T-helper 1 cell (primary cell): ENCODE measurements at places on chromosomes 7 and 10.

- DNase-seq, result peak; percentile 46
These were observed 45.5 kb upstream of the TARP start for GRCh38 chr7:38318803-38319416.

GRCh38 chr7:43884209-43884608 lies 14.9 kb upstream of the MRPS24 start:
- DNase-seq, result no peak

DNA sequence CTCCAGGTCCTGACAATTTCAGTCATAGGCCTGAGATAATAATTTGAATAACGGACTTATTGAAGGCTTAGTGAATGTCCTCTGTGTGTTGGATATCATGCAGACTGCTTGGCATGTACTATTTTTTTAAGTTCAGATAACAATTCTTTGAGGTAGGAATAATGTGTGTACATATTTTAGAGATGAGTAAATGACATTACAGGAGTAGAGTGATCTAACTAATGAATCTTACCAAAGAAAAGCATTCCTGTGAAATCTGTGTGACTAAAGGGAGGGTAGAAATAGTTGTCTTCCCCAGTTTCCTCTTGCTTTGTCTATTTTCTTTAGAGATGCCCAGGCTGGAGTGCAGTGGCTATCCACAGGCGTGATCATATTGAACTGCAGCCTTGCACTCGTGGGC lies 391.8 kb upstream of the ETV1 start:
- DNase-seq, result no peak

DNA sequence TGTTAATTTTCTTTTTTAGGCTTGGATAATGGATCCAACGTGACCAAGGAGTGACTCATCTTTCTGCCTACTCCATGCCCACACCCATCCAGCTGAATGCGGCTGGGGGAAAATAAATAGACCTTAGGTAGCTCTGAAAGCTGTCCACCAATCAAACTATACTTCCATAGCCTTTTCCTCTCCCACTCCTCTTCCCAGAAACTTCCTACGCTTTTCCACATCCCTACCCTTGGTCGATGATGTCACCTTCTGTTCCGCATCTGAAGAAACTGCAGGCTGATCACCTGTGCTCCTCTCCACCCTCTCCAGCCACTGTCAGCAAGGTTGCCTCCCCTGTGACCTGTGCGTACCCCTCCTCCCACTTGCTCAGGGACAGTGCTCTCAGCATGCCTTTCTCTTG lies 359.8 kb upstream of the KLF6 start:
- DNase-seq, result no peak

DNA sequence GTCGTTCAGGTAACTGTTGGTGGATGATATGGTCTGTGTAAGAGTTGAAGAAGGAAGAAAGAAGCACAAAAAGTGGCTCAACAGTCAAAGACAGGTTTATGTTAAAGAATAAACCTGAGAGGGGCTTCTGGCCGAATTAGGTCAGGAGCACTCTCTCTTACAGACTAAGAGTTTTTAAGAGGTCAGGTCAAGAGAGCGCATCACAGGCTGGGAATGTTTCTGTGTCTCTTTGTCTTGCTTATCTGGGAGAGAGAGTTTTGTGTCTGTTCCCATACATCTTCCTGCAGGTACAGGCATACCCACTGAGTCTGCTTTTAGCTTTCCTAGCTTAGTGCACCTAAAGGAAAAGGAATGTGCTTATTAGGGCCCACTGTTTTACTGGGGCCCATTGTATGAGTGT lies 22.2 kb upstream of the PRPF18 start:
- DNase-seq, result no peak

- DNase-seq, result no peak
These were observed 69.8 kb upstream of the INSIG1 start for GRCh38 chr7:155227788-155228458.

- DNase-seq, result no peak
These were observed 25.5 kb downstream of the C10orf105 start for GRCh38 chr10:71694039-71694501.

DNA sequence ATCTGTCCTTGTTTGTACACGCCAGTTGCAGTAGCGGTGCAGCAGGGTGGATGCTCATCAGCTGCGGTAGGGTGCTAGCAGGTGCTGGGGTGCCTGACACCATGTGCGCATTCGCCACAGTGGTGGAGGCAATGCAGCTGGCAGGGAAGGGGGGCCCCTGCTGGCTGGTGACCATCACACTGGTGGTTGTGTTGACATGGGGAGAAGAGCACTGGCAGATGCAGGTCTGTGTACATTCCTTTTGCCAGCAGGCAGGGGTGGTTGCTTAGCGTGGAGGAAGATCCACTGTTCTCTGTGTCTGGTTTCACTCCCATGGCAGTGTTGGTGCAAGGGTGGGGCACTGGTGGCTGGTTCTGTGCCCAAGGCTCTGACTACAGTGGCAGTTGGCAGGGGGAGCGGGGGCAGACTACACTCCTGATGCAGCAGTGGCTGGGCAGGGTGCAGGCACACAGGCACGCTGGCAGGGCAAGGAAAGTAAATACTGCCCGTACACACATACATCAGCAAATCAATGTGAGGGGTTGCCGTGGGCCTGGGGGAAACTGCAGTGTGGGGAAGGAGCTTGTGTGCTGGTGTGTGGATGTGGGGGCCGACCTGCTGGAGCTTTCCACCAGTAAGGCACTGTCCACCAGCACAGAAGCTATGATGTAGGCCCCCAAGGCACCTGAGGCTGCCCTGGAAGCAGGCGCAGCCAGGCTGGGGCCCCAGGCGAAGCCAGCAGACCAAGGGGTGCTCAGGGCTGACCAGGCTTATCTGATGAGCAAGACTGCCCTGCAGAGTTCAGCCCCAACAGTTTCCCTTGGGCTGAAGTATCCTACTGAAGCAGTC lies 87.2 kb upstream of the UNC5B start:
- DNase-seq, result no peak

DNA sequence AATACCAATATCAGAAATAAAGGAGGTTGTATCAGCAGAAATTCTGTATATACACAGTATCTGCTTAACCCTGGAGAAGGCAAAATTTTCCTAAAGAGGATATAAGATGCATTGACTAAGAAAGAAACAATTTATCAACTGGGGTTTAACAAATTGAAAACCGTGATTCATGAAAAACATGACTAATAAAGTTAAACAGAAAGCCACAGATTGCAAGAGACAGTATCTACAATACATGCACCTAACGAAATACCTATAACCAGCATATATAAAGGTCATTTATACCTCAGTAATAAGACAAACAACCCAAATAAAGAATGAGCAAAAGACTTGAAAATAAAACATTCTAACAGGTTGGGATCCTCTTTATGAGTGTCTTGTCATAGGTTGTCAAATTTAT lies 101.8 kb downstream of the IQUB start:
- no peak for DNase-seq

DNA sequence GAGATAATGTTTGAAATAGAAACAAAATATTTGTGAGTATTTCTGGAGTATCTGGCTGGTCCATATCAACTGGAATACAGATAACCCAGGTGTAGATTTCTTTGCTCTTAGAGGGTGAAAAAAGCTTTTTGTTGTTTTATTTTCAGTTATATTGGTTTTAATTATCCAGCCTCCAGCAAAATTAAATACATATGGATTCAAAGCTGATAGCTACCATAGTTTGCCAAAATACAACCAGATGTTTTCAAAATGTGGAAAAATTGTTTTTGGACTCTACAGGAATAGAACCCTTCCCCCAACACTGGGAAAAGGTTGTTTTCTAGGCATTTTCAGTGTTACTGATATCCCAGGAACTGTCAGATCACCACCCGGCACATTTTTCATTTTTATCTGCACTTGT lies 30.1 kb downstream of the LRRC17 start:
- no peak for DNase-seq
